Activated effector memory CD4-positive, alpha-beta T cell treated with Interleukin-2 at 50 U/mL for 16 hours (primary cell): ENCODE measurements at places on chromosomes 6 and 20.

GRCh38 chr20:8431538-8432434 lies 299.7 kb downstream of the PLCB1 start:
- DNase-seq = no peak

- DNase-seq = no peak
These were observed 48.7 kb upstream of the CITED2 start for GRCh38 chr6:139423037-139423703.

DNA sequence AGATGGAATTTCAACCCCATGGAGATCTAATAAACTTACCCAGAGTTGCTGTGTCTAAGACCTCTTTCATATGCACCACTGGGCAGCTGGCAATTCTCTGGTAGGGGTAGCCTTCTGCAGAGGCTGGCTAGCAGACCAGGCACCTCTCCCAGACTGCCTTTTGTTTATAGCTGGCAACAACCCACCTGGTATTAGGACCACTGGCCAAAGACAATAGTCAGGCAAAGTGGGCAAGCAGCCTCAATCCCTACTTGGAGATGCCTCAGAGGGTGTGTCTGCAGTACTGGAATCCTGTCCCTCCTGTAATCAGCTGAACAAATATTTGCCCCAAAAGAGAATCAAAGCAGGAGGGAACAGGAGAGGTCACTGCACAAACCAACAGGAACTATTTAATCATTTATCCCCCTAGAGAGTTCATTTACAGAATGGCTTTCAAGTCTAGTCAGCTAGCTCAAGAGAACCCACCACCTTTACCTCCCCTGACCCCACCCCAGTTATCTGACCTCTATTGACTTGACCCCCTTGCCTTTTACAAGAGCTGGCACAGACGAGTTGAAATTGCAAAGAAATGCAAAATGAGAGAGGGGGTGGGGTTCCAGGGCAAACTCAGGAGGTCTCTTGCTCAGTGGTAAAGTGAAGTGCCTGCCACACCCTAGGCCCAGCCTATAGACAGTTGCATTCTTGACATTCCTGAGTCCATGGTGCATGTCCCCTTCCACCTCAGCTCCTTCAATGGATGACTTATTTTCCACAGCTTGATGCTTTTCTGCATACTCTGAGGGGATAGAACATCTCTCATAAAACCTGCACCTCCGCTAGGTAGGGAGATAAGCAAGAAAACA lies 2.8 kb downstream of the BCL2L1 start:
- DNase-seq = no peak

GRCh38 chr6:1381481-1382330 lies 7.7 kb upstream of the FOXF2 start:
- peak; percentile 28 for DNase-seq

- no peak for DNase-seq
These were observed 1226.8 kb upstream of the CITED2 start for GRCh38 chr6:140601021-140601808.
